ENCODE measurements at places on chromosomes 7 and 10.
A peak's percentile ranks its signal among the peaks of the same experiment; 100 is the strongest.

GRCh38 chr7:47465191-47465590 is 116.7 kb downstream of the TNS3 start:
- DNase-seq: no peak

- DNase-seq: peak; percentile 28
Observed at GRCh38 chr7:39414224-39415035, 151.8 kb upstream of the YAE1 start.

DNA sequence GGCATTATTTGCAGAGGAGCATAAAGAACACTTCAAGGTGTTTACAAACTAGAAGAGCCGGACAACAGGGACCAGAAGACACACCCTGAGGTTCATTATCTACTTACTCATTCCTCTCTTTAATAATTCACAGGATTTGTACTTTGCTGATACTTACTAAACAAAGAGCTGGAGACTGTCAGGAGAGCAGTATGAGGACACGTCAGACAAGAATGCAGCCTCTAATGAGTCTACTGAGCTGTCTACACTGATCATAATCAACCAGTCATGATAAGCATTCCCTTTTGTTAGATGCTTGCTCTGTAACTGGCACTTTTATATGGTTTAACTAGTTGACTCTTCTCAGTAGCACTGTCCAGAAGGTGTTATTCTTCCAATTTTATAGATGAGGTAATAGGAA is 243.3 kb upstream of the CDC14C start:
- DNase-seq: no peak

DNA sequence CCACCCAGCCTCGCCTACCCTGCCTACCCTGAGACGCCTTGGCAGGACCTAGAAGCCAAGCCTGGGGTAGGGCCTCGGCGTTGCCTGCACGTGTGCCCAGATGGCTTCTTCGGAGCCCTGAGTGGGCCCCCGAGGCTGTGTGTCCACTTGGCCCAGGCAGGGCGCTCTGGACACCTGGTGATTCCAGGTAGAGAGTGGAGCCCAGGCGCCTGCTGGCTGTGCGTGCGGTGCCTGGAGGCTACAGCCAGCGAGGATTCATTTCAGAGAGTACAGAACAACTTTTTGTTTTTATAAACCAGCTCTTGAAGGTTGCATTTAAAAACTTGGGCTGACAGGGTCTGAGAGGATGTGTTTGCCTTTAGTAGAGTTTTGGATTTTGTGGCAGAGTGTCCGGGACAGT is 40.0 kb downstream of the NKX6-2 start:
- no peak for DNase-seq

- no peak for DNase-seq
Observed at GRCh38 chr10:122182308-122182707, 88.8 kb upstream of the BTBD16 start.

DNA sequence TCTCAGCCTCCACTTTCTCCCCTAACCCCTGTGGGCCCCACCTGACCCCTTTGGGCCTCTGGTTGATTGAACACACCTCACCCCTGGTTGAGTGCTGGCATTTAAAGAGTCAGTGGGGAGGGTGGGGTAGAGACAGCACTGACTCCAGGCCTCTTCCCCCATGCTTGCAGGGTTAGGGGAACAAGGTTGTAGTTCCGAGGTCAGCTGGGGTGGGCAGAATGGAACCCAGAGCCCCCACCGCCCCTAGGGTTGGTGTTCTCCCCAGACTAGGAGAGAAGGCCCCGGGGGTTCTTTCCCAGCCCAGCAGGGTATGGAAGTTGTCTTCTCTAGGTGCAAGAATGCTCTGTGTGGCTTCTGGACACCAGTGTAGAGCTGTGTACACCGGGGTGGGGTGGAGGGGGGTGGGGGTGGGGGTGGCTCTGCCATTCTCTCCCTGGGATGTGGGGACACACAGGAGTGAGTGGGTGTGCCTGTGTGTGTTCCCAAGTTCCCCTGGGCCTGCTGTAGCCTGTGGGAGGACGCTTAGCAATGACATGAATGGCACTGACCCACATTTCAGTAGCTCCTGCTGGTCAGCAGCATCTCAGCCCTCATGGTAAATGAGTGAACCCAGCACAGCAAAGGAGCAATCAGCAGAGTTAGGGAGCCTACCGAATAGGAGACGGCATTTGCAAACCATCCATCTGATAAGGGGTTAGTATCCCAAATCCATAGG is 33.6 kb downstream of the PRF1 start:
- no peak for DNase-seq

- no peak for DNase-seq
Observed at GRCh38 chr7:147775516-147776284, 814.9 kb upstream of the C7orf33 start.

DNA sequence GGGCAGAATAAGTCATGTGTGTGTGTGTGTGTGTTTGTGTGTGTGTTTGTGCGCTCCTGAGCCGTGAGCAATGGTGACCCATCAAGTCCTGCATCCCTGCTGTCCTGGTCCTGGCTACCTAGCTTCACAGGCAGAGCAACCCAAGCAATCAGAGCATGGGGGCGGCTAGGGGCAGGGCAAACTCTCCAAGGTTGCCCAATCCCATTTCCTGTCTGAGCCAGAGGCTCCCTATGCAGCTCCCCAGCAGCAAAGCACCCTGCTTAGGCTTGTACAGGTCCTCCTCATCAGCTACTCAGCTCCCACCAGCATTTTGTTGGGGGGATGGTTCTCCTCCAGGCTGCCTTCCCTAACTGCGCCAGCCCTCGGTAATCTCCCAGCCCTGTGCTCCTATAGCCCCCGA is 31.1 kb upstream of the CRHR2 start:
- no peak for DNase-seq

GRCh38 chr7:129522088-129522970 is 20.0 kb downstream of the SMKR1 start:
- DNase-seq: no peak

DNA sequence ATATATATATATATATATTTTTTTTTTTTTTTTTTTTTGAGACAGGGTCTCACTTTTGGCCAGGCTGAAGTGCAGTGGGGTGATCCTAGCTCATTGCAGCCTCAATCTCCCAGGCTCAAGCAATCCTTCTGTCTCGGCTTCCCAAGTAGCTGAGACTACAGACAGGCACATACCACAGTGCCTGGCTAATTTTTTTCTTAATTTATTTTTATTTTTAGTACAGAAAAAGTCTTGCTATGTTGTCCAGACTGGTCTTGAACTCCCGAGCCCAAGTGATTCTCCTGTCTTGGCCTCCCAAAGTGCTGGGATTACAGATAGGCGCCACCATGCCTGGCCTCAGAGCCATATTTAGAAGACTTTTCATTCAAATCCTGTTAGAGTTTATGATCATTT is 79.6 kb downstream of the PRTFDC1 start:
- DNase-seq: no peak

- DNase-seq: no peak
Observed at GRCh38 chr7:39085590-39086049, 107.9 kb downstream of the POU6F2 start.

All from Jurkat, Clone E6-1 (cell line).